ENCODE measurements at places on chromosomes 16 and 17.

DNA sequence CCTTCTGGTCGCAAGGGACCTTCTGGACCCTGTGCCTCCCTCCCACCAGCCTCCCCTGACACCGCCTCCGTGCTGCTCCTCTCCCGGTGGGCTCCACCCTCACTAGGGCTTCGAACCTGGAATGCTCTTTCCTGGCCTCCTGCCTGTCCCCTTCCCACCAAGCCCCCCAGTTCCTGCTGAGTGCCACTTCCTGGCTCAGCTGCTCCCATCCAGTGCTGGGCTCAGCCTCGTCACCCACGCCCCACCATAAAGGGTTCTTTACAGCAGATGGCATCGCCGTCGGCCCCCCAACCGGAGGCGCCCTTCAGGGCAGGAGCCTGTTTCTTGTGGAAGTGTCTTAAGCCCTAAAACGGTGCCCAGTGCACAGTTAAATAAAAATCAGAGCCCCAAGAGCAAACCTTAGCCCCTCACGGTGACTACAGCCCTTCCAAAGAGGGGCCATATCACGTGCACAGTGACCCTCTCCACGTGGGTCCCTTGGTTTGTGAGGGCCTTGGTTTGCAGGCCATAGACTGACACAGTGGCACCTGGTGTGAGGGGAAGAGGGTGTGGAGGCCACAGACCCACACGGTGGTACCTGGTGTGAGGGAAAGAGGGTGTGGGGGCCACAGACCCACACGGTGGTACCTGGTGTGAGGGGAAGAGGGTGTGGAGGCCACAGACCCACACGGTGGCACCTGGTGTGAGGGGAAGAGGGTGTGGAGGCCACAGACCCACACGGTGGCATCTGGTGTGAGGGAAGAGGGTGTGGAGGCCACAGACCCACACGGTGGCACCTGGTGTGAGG is 111.4 kb downstream of the METRNL start:
- peaks cover 2% of the 10 kb centered on the region for H3K36me3 ChIP-seq
- DNase-seq, result no peak
- H3K4me3 ChIP-seq, result no peak overlapping the region
- H3K27ac ChIP-seq, result peak overlapping the region; percentile 85
- peaks cover 12% of the 10 kb centered on the region for H3K4me1 ChIP-seq
- peaks cover 3% of the 10 kb centered on the region for H3K27me3 ChIP-seq

DNA sequence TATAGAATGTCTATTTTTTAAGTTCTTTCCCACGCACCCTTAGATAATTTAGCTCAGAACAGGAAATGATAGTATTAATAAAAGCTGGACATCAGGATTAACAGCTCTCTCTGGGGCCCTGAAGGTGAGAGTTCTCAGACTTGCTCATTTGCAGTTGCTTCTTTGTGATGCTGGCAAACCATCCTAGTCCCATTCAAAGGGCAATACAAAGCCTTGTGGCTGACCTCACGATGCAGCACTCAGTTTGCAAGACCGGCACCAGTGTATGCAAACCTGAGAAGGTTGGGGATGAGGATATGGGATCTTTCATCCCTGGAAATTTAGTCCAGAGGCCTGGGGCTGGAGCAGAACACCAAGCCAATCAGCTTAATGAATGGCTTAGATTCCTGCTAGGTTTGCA is 29.3 kb downstream of the STH start:
- no peak overlapping the region for H3K4me3 ChIP-seq
- no peak for DNase-seq
- H3K4me1 ChIP-seq, result peaks cover 53% of the 10 kb centered on the region
- H3K36me3 ChIP-seq, result peaks cover 31% of the 10 kb centered on the region
- no peaks in the 10 kb centered on the region for H3K27me3 ChIP-seq

- no peaks in the 10 kb centered on the region for H3K36me3 ChIP-seq
- no peak overlapping the region for H3K4me3 ChIP-seq
- no peak overlapping the region for H3K27ac ChIP-seq
- H3K27me3 ChIP-seq, result peaks cover 29% of the 10 kb centered on the region
Observed at GRCh38 chr16:31008551-31008950, 1.9 kb downstream of the STX1B start.

- no peaks in the 10 kb centered on the region for H3K27me3 ChIP-seq
- H3K27ac ChIP-seq, result peak overlapping the region; percentile 37
- peak overlapping the region; percentile 12 for H3K4me3 ChIP-seq
- no peak for DNase-seq
- peaks cover 25% of the 10 kb centered on the region for H3K4me1 ChIP-seq
Observed at GRCh38 chr16:10751291-10751697, 7.7 kb downstream of the NUBP1 start.

DNA sequence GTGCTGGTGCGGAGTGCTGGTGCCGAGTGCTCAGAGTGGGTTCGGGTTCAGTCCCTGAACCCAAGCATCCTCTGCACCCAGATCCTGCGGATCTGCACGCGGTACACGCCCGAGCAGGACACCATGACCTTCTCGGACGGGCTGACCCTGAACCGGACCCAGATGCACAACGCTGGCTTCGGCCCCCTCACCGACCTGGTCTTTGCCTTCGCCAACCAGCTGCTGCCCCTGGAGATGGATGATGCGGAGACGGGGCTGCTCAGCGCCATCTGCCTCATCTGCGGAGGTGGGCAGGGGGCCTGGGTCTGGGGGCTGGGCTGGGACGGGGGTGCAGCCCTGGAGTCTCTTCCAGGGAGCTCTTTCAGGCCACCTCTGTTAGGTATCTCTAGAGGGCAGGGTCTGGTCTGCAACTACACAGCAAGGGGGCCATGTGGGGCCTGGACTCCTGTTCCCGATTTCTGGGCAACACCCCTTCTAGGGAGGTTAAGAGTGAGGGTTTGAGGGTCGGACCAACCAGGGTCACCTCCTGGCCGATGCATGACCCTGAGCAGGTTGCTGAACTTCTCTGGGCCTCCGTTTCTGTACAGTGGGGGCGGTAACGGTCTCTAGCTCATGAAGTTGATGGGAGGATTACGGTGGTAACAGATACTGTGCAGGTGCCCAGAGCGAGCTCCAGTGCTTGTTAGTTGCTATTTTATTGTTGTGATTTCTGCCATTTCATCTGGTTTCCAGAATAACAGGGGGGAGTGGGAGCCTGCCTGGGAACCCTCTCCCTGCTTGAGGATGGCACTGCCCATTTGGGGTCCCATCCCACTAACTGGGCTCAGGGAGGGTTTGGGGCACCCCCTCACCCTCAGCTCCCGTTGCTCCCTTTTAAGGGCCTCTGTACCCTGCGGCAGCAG is 10.1 kb downstream of the GJD3 start:
- no peak overlapping the region for H3K4me3 ChIP-seq
- H3K27me3 ChIP-seq, result no peaks in the 10 kb centered on the region
- H3K4me1 ChIP-seq, result peaks cover 21% of the 10 kb centered on the region
- H3K27ac ChIP-seq, result peak overlapping the region; percentile 11
- peak; percentile 15 for DNase-seq
- peaks cover 10% of the 10 kb centered on the region for H3K36me3 ChIP-seq

- no peaks in the 10 kb centered on the region for H3K36me3 ChIP-seq
- no peak for DNase-seq
- no peak overlapping the region for H3K27ac ChIP-seq
- no peaks in the 10 kb centered on the region for H3K27me3 ChIP-seq
- H3K4me3 ChIP-seq, result no peak overlapping the region
Observed at GRCh38 chr16:3999479-4000325, 116.5 kb downstream of the ADCY9 start.

DNA sequence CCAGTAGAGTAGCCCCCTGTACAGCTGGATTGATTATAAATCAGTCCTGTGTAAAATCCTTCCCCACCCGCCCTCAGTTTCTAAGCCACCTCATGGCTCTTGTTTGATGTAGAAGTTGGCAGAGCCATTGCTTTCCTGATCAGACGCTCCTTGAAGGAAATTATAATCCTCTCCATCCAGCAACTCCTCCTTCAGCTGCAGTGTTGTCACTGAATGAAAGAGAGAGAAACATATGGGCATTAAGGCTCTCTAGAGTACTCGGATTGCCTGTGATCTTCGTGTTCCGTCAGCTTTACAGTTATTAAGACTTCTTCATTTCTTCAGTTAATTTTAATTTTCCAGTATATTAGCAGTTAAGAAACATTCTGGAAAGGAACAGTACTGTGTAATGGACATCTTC is 14.3 kb downstream of the NME2 start:
- no peak for DNase-seq
- H3K27ac ChIP-seq, result peak overlapping the region; percentile 6
- no peaks in the 10 kb centered on the region for H3K27me3 ChIP-seq
- no peak overlapping the region for H3K4me3 ChIP-seq
- no peaks in the 10 kb centered on the region for H3K4me1 ChIP-seq

- no peaks in the 10 kb centered on the region for H3K36me3 ChIP-seq
- H3K27me3 ChIP-seq, result no peaks in the 10 kb centered on the region
- H3K4me3 ChIP-seq, result no peak overlapping the region
- H3K4me1 ChIP-seq, result no peaks in the 10 kb centered on the region
- no peak for DNase-seq
Observed at GRCh38 chr17:71801301-71801700, 319.5 kb upstream of the SOX9 start.

- DNase-seq, result no peak
- H3K27me3 ChIP-seq, result no peaks in the 10 kb centered on the region
- H3K4me1 ChIP-seq, result no peaks in the 10 kb centered on the region
- H3K27ac ChIP-seq, result no peak overlapping the region
- peaks cover 10% of the 10 kb centered on the region for H3K36me3 ChIP-seq
- no peak overlapping the region for H3K4me3 ChIP-seq
Observed at GRCh38 chr16:78633551-78633950, 534.1 kb downstream of the WWOX start.

DNA sequence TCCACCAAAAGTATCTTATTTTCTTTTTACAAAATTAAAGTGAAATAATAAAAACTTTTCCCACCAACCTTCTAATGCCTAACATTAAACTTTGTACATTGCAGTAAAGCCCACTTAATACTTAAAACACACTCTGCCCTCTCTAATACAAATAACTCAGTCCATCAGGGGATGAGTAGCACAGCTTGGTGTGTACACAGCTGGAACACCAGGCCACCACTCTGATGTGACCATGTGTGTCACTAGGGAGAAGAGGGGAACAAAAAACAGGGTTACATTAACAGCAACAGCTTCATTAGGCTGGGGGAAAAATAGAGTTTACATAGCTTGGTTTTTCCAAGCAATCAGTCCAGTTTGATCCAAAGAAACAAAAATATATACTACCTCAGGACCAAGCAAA is 295.0 kb downstream of the CEP112 start:
- no peaks in the 10 kb centered on the region for H3K4me1 ChIP-seq
- no peaks in the 10 kb centered on the region for H3K27me3 ChIP-seq
- H3K4me3 ChIP-seq, result no peak overlapping the region
- no peaks in the 10 kb centered on the region for H3K36me3 ChIP-seq
- no peak for DNase-seq

DNA sequence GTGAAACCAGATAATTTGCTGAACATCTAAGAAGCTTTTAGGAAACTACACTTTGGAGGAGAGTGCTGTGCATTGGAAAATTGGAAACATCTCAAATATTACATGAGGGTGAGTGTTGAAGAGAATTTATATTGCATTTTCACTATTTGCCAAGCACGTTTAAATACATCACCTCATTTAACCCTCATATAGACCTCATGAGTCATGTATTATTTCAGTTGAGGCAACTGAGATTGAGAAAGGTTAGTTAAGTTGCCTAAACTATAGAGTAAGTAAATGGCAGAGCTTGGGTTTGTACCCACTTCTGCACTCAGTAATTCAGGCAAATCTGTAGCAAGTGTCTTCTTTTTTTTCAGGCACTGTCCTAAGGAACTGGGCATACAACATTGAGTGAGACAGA is 3.7 kb upstream of the NLK start:
- no peak overlapping the region for H3K27ac ChIP-seq
- DNase-seq, result no peak
- no peak overlapping the region for H3K4me3 ChIP-seq
- peaks cover 2% of the 10 kb centered on the region for H3K27me3 ChIP-seq
- peaks cover 18% of the 10 kb centered on the region for H3K4me1 ChIP-seq

- peaks cover 13% of the 10 kb centered on the region for H3K36me3 ChIP-seq
- no peak for DNase-seq
- H3K27me3 ChIP-seq, result no peaks in the 10 kb centered on the region
- H3K4me3 ChIP-seq, result no peak overlapping the region
Observed at GRCh38 chr17:60381958-60382357, 10.0 kb downstream of the USP32 start.

GRCh38 chr17:72613396-72613795 is 479.1 kb downstream of the SLC39A11 start:
- no peak for DNase-seq
- peaks cover 17% of the 10 kb centered on the region for H3K27me3 ChIP-seq
- H3K27ac ChIP-seq, result no peak overlapping the region
- peaks cover 10% of the 10 kb centered on the region for H3K4me1 ChIP-seq

DNA sequence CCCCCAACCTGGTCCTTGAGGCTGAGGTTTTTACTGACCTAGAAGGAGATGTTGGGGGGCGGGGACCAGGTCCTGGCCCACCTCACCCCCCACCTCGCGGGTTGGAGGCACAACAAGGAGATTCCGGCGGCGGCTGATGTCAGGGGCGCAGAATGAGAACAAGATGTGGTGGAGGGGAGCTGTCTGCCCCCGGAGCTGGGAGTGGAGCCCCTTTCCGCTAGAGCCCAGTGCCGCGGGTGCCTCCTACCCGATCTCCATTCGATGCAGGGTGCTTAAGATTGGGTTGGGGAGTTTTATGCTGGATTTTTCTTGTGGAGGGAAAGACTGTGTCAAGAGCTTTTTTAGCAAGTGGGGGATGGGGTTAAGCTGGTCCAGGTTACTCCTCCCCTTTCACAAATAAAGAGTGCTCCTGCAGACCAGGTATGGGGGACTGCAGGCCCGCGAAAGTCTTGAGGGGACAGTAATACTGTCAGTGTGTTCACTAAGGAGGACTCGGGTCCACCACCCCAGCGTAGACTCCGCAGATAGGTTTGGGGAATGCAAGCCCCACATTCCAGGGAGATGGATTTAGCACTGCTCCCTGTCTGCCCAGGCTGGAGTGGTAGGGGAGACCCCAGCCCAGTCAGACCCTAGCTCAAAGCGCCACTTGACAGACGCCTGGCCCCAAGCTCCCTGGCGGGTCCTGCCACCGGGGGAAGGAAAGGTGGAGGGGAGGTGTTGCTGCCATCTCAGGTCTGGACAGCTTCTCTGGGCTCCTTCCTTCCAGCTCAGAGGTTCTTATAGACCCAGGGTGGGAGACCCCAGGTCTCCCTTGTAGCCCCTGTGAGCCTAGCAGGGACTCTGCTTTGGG is 2.0 kb downstream of the CACNA1G start:
- no peaks in the 10 kb centered on the region for H3K36me3 ChIP-seq
- DNase-seq, result no peak
- H3K27me3 ChIP-seq, result peaks cover 25% of the 10 kb centered on the region
- peaks cover 23% of the 10 kb centered on the region for H3K4me1 ChIP-seq
- peak overlapping the region; percentile 71 for H3K4me3 ChIP-seq

- no peaks in the 10 kb centered on the region for H3K36me3 ChIP-seq
- DNase-seq, result no peak
- H3K27ac ChIP-seq, result no peak overlapping the region
- no peaks in the 10 kb centered on the region for H3K4me1 ChIP-seq
Observed at GRCh38 chr17:34465789-34466188, 102.8 kb upstream of the CCL1 start.
